CD4-positive, alpha-beta T cell (primary cell): ENCODE measurements at places on chromosomes 16 and 17.

GRCh38 chr16:15616475-15617165 is 26.3 kb downstream of the MARF1 start:
- DNase-seq, result no peak

GRCh38 chr17:72025113-72025512 is 95.7 kb upstream of the SOX9 start:
- DNase-seq, result no peak

DNA sequence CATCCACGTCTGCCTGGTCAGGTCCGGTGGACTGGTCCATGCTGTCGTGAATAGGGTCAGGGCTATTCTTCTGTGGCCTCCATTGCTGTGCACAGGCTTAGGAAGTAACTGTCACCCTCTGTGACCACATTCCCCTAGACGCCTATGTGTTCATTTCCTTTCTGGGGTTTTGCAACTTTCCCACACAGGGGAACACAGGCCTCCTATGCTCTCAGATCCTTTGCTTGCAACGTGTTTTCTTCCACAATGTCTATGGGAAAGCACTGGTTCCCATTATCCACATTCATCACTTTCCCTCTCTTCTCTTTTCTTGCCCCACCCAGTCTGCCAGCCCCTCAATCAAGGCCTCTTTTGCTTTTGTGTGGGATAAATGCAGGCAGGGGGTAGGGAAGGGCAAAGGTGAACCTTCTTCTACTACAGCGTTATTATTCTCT is 43.2 kb upstream of the DNAJA2 start:
- peak; percentile 7 for DNase-seq

GRCh38 chr17:37557482-37557881 is 51.7 kb downstream of the SYNRG start:
- DNase-seq, result no peak

- no peak for DNase-seq
These were observed 36.0 kb upstream of the MED13 start for GRCh38 chr17:62101090-62101489.

DNA sequence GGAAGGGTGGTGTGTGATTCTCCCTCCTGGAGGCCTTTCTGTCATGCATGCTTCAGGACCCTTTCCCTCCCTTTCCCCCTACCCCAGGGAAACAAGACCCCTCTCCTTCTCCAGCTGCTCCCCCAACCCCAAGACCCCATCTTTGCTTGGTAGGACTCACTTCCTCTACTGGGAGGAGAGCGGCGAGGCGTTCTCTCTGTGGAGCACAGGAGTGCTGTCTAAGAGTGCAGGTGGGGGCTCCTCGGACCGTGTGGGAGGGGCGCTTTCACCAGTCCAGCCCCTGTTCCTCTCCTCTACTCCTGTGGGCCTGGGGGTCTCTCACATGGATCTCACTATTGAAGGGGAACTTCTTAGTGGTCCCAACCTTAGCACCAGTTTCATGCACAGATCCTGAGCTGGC is 456.1 kb upstream of the ASIC2 start:
- no peak for DNase-seq

DNA sequence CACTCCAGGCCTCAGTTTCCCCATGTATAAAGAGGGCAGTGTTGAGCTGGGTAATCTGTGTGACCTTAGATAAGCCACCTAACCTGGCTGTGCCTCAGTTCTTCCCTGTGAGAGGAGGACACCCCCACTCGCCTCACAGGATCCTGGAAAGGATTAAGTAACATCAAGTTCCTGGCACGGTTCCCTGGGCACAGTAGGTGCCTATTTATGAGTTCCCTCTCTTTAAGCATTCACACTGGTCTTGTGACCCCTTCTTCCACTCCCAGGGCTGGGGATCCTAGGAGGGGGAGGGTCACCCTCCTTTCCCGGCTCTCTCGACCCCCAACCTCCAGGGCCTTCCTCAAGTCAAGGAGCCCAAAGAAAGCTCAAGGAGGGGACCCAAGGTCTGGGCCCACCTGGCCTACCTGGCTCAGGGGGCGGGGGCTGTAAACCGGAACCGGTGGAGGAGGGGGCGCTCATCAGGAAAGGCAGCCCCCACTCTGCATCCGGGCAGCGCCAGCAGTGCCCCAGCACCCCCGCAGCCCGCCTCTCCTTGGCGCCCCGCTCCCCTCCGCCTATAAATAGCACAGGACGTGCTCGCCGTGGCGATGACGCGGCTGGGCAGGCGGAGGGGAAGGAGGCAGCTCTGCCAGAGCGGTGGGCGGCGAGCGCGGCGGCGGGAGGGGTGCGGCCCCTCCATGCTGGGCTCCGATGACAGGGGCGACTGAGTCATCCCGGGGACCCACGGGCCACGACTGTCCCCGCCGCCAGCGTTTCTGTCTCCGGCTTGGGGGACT is 9.4 kb downstream of the RPL19 start:
- DNase-seq, result peak; percentile 39

- DNase-seq, result no peak
These were observed 119.7 kb upstream of the CACNG5 start for GRCh38 chr17:66715076-66715675.

DNA sequence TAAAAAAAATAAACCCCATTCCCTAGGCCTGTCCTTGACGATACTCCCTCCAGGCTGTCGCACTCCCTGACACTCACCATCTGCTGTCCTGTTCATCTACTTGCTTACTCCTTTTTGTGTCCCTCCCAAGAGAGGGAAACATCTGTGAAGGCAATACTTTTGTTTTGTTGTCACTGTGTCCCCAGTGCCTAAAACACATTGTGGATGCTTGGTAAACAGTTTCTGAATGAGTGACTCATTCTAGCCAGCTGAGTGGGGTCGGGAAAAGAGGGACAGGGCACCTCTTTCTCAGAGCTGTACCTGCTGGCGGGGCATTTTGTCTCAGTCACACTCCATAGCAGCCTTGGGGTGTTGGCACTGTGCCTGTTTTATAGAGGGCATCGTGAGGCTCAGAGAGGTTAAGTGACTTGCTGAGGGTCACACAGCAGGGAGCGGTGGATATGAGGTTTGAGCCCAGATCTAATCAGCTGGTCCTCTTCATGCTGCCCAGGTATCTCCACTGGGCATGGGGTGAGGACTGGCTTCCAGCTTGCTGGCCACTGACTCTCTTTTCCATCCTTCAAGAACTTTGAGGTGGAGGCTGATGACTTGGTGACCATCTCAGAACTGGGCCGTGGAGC is 15.6 kb downstream of the MAP2K3 start:
- no peak for DNase-seq

GRCh38 chr16:85689285-85689949 is 663 bp upstream of the GINS2 start:
- DNase-seq, result no peak

DNA sequence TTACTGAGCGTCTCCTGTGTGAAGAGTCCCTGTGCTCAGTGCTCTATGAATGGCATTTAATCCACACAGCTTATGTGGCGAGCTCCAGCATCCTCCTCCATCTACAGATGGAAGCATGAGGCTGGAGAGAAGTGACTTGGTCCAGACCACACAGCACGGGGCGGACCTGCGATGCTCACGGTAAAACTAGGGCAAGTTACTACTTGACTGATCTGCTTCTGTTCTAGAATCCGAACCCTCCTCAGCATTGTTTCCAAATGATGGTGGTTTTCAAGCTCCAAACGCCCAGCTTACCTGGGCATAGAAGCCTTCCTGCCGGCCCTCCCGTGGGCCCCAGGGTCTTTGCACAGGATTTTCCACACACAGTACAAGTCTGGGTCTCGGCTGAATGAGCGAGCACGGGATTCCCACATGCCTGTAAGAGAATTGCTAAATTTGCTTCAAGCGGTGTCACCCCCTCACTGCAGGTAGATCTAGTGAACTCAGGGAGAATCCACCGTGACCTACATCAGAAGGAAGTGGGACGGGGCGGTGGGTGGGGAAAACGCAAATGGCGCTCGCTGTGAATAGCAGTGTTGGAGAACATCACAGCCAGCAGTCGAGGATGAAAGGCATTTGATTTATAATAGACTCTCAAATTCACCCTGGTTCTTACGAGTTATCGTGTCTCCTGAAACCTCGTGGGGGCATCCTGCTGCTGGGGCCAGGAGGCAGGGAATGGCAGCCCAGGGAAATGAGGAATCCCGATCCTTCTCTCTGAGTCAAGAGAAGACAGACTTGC is 101.1 kb downstream of the CMIP start:
- DNase-seq, result peak; percentile 37

GRCh38 chr17:56822725-56823124 is 11.0 kb downstream of the C17orf67 start:
- no peak for DNase-seq

DNA sequence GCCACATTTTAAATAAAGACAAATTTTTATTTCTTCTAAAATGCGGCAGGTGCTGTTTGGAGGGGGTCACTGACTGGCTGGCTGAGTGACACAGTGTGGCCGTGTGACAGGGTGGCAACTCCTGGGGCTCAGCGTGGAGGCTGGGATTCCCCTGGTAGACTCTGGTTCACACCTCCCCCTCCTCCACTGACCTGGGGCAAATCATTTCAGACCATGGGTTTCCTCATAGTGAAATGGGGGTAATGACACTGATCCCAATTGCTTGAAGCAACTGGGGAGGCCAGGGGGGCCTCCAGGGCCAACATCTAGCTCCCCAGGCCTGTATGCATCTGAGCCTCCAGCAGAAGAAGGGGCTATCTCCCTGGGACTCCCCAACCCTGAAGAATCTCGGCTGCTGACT is 6.6 kb downstream of the HSD11B2 start:
- DNase-seq, result no peak

DNA sequence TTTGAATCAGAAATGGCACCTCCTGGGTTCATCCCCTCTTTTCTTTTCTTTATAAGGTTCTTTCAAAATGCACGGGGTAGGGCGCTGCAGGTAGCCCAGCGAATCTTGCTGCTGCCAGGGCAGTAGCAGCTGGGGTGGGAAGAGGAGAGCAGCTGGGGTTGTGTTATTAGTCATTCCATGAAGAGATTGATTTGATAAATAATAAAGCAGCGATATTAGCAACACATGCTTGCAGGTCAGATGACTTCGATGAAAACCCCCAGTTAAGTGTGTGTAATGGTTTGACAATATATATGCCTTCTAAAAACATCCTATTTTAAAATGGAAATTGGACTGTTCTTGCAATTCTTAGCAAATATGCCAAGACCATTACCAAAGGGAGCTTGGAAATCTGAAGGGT is 200.7 kb downstream of the CCDC182 start:
- no peak for DNase-seq

GRCh38 chr17:77371117-77371887 is 230.5 kb downstream of the SEC14L1 start:
- no peak for DNase-seq

DNA sequence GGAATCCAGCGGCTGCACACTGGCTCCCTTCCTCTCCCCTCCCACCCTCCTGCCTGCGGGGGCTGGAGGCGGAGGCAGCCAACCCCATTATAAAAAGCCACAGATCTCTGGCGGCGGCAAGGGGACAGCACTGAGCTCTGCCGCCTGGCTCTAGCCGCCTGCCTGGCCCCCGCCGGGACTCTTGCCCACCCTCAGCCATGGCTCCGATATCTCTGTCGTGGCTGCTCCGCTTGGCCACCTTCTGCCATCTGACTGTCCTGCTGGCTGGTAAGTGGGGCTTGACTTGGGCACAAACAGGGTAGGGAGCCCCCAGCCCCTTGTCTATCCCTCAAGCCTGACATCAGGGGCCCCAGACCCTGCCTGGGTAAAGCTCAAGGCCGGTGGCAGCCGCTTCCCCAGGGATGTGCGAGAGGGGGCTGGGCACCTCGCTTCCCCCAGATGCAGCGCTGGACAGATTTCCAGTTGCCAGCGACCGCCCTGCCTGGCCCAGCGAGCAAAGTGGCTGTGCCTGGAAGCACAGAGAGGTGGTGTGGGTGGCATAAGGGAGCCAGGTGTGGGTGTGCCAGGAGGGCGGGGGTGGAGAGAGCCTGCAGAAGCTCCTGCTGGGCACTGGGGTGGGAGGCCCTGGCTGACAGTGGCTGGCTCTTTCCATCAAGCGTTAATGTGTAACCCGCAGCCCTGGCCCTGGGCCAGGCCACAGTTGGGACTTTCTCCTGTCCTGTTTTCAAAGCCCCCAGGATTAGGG is at the start of gene CX3CL1:
Gene CX3CL1 (plus strand): TSS at position 119 of the 745 bp plus-strand sequence. CDS start 79 bp downstream, at position 198.
- DNase-seq, result no peak

DNA sequence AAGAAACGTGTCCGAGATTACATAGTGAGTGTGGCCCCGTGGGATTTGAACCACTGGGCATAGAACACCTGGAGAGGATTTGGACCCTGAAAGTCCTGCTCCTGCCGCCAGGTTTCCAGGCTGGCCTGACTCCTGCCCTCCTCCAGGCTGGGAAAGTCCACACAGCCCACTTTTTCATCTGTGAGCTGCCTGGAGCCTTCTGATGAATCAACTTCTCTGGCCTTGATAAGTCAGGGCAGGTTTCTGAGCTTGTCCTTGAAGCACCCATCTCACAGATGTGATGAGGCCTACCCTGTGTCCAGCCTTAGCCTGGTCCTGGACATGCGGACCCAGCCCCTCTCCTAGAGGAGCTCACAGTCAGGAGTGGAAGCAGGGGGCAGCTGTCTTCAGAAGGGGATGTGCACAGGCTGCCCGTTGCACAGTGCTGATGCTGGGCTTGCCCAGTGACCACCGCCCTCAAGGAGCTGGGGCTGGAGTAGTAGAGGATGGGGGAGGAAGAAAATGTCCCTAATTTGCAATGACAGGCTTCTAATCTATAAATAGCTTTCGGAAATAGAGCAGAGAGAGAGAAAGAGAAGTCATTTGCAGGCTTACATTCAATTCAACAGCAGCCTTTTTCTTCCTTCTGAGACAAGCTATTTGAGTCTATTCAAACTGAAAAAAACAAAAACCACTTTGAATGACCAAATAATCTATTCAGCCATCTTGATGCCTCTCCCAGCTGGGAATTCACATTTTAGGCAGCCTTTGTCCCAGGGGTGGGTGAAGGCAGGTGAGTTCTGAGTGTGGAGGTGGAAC is 73.5 kb upstream of the DNAJA2 start:
- DNase-seq, result no peak

GRCh38 chr17:83129676-83130075 is 50.3 kb downstream of the METRNL start:
- no peak for DNase-seq

DNA sequence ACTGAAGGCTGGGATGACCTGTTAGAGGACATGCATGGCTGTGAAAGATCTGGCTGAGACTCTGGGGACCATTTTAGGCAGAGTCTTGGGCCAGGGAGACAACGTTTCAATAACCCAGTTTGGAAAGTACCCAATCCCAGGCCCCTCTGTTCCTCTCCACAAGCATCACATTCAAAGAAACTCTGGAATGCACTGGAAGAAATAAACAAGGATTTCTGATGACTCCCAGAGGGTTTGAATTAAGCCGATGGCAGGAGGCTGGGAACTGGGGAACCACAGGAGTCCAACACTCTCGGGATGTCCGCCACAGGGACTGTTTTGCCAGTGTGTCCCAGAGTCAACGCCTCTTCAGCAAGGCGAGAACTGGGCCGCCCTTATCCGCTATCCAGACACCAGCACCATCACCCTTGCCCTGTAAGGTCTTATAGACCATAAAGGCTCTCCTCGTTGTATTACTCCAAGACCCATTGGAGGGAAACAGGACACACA is 3.3 kb downstream of the PMP22 start:
- DNase-seq, result no peak
